Colonic mucosa (tissue), 4 donors: ENCODE measurements at places on chromosomes 13 and 19.

DNA sequence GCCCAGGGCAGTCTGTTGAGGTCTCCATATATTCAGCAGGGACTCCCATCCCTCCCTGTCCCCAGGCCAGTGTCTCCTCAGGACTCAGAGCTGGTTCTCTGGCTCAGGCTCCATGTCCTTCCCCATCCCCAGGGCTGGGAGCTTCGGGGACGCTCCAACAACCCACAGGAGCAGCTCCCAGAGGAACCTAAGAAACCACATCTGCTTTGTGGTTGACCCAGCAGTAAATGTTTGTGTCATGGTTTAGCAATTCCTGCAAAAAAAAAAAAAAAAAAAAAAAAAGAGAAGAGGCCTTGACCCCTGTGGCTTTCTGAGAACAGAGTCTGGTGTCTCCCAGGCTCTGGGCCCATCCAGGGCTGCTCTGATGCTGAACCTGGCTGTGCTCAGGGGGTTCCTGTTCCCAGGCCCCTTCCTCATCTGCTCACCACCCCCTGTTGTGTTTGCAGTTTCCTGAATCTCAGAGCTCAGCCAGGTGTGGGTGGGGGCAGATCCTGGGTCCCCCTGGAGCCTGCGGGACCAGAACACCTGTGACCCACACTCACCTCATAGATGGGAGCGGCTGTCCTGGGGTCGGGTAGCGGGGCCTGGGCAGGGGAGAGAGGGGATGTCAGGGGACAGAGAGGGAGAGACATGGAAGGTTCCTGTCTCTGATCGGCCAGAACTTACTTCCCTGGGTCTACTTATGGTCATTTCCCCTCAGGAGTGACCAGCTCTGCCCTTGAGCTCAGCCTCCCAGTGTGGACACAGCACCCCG, 25.2 kb upstream of the CEACAM1 start:
- DNase-seq, result no peak

- peak; percentile 74 for DNase-seq
Measured at GRCh38 chr19:17757125-17757524, 5.8 kb downstream of the FCHO1 start.

- DNase-seq, result no peak
Measured at GRCh38 chr19:31357315-31357673, 8.1 kb upstream of the TSHZ3 start.

DNA sequence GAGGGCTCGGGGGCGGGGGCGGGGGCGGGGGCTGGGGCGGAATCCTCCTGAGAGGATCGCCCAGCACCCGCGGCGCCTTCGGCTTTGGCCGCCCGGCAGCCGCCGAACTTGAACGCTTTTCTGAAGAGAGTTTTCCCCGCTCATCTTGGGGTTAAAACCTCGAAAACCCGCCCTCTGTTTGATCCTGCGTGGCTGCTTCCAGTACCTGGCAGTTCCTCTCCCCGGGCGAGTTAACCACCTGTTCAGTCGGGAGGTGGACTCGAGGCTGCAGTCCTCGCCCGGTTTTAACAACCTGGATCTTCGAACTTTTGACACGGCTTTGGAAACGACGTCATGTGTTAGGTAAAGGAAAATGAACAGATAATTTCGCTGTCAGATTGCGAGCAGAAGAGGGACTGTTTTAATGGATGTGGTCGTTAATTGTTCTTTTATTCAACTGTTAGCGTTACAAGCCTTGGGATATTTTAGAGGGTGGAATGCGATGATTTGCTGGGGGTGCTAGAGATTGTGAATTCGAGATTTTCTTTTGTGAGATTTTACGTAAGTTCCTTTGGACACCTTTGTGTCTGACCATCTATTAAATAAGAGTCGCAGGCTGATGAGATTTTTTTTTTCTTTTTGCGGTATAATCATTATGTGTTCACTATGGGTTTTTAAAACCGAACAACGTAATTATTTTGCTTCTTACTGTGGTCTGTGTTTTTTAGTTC, 1.0 kb downstream of the FNDC3A start:
- peak; percentile 81 for DNase-seq

DNA sequence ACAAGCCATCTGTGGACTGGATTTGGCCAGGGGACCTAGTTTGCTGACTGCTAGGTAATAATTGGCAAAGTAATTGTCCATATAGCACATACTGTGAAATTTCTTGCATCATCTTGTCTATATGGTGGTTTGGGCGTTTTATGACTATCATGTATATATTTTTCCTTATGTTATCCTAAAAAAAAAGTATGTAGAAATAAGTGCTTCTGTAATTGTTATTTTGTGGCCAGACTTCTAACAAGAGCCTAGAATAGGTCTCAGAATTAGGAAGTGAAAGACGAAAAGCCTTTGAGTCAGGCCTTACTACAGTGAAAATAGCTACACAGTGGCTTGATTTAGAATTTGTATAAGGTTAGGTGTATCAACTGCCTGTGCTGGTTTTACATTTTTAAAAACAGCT, 4.2 kb downstream of the FNDC3A start:
- no peak for DNase-seq

GRCh38 chr19:1312767-1313694, 27.4 kb downstream of the EFNA2 start:
- DNase-seq, result peak; percentile 61

- DNase-seq, result no peak
Measured at GRCh38 chr13:83940742-83941141, 58.5 kb upstream of the SLITRK1 start.

DNA sequence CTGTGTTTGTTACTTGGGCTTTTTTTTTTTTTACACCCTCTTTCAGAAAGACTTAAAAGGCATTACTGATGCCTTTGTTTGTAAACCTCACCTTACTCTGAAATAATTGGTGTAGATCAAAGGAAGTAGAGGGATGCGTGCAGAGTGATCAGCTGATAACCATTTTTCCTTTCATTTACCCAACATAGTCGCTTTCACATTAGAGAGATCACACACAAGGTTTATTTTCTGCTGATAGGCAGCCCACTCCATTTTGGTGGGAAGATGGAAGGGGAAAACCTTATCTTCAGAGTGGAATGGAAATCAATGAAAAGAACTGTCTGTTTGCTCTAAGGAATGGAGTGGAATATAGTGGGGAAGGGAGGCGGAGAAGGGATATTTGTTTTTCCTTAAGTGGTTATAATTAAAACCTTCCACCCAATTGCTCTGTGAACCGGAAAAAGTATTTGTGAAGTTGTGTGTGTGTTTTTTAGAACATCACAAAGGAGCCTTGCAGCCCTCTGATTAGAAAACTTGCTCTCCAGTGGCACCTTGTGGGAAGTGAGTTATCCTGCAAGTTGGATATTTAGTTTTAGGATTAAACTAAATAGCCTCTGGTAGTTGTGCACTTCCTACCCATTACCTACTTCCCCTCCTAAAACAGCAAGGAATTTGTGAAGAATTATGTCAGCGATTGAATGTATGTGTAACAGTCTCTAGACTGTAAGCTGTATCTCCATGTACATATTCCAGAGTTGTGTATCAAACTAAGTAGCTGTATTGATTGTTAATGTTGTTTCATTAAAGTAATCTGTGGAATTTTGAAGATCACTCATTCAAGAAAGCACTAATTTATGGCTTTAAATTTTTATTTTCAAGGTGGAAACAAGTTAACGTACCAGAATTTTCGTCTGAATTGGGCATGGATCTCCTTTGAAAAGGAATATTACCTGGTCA, 76.8 kb downstream of the FREM2 start:
- no peak for DNase-seq

DNA sequence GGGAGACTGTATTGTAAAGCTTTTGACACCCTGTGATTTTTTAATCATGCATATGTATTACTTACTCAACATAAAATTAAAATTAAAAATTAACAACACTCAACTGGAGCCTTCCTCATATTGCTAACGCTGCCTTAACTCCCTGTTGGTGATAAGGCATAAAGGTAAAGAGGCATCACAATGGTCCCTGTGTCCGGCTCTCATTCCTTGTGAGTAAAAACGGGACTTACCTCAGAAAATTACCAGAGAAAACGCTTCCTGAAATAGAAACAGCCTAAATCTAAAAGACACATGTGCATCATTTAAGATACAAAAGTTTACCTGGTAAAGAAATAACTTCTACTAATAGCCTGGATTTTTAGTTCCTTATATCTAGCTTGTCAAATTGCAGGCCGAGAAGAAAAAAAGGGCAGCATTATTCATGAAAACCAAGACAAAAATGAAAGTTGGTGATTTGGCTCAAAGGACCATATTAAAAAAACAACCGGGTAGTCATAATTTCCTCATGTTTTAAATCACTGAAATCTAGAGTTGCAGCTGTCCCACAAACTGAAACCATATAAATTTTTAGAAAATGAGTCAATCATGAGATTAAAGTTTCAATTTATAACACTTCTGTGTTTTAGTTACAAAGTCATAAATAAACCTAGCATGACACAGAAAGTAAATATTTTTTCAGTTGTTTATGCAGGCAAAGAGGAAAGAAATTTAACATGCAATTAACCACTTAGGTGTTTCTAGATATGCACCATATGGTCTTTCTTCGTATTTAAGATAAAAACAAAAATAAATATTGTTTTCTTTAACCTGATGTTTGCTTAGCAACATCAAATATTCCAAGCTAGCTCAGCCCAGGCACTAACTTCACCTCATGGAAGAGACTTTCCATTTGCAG, 94.7 kb downstream of the MIPEP start:
- DNase-seq, result no peak

DNA sequence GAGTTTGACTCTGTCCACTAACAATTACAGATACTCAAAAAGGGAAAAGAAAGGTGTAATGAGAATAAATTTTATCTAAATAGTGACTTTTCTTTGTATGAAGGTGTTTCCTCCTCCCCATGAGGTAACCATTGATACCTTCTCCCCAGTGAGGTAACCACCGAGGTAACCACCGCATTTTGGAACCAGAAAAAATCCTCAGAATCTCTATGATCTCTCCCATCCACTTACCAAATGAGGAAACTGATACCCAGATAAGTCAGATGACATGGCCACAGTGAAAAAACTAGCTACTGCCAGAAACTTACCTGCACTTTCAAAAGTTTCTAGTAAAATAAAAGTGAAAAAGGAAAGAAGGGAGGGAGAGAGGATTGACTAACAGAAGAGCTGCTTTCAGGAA, 124.0 kb upstream of the FNDC3A start:
- no peak for DNase-seq

- no peak for DNase-seq
Measured at GRCh38 chr19:29629836-29630534, 23.9 kb downstream of the POP4 start.

DNA sequence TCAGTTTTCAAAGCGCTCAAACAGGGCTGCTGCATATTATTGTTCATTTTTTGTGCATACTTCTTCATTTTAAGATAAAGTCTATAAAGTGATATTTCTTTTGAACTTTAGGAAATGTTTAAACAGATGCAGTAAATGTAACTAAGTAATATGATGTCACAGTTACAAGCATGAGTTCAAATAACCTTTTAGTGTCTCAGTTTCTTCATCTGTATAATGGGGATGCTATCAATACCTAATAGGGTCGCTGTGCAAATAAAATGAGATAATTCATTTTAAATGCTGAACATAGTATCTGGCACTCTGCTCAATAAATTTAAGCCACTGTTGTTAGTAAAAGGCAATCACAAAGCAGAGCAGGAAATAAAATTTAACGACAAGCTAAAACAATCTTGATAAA, 97.5 kb downstream of the UGGT2 start:
- no peak for DNase-seq

GRCh38 chr13:43107780-43108179, 84.4 kb downstream of the DNAJC15 start:
- no peak for DNase-seq

GRCh38 chr13:44686531-44686934, 110.4 kb upstream of the TSC22D1 start:
- DNase-seq, result no peak

GRCh38 chr19:45785781-45786532, 3.7 kb upstream of the DMPK start:
- DNase-seq, result no peak

- DNase-seq, result no peak
Measured at GRCh38 chr13:27842571-27842970, 50.3 kb downstream of the GSX1 start.

- no peak for DNase-seq
Measured at GRCh38 chr19:14015524-14016035, 9.5 kb upstream of the RFX1 start.

DNA sequence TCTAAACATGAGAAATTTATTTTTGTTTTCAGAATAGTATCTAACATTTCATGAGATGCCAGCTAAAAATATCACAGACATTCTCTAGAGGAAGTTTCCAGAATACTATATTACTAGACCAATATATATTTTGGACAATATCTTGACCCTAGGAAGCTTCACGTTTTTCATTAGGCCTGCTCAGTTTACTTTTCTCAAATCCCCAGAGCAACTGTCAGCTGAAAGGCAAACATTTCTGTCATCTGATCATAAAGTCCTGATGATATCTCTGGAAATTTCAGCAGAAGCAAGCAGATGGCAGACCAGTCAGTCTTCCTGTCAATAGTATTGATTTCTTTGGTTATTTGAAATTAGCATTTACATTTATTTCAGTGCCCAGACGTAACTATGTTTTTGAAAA, 4.0 kb downstream of the POSTN start:
- no peak for DNase-seq

GRCh38 chr13:20714161-20714560, 10.7 kb downstream of the IL17D start:
- DNase-seq, result no peak

GRCh38 chr19:55959996-55960675, 12.5 kb downstream of the NLRP8 start:
- DNase-seq, result no peak

GRCh38 chr13:102970542-102970941, 95.7 kb downstream of the SLC10A2 start:
- DNase-seq, result no peak

DNA sequence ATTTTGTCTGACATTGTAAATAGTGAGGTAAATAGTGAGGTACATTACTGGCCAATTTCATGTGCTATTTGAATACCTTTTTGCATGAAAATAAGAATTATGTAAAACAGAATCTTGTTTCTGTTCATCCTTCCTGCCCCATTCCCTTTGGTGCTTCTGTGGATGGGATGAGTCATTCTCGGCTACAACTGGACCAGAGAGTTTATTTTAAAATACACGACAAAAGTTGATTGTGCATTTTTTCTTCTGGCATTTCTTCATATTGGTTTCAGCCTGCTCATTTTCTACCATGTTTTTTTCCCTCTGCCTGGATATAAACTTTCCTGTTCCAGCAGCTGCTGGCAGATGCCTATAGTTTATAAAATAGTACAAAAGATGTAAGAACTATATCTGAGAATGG, 107.5 kb downstream of the CYSLTR2 start:
- DNase-seq, result no peak

DNA sequence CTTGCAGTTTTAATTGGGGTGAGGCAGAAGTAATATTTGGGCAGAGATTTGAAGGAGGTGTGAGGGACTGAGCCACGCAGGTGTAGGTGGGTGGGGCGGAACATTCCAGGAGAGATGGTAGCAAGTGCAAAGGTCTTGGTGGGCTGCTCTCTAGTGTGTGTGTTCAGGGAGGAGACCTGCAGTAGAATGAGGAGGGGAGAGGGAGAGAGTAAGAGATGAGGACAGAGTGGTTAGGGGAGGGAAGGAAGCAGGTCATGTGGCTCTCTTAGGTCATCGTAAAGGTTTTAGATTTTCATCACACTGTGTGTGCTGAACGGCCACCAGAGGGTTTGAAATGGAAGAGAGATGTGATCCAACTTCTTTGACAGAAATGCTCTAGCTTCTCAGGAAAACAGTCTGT, 33.5 kb downstream of the WASF3 start:
- no peak for DNase-seq

GRCh38 chr13:92994056-92994455, 232.6 kb upstream of the GPC6 start:
- DNase-seq, result no peak

GRCh38 chr13:80572308-80572922, 231.5 kb upstream of the SPRY2 start:
- no peak for DNase-seq
